Peyer's patch (tissue), 4 donors: ENCODE measurements at places on chromosomes 16 and 17. TPM values are rescaled to one million over a fixed set of nuclear protein-coding genes. Genes with fewer than 3 reads are reported as not detected.

- no peak for DNase-seq
Measured at GRCh38 chr17:70225276-70225675, 55.9 kb downstream of the KCNJ2 start.

DNA sequence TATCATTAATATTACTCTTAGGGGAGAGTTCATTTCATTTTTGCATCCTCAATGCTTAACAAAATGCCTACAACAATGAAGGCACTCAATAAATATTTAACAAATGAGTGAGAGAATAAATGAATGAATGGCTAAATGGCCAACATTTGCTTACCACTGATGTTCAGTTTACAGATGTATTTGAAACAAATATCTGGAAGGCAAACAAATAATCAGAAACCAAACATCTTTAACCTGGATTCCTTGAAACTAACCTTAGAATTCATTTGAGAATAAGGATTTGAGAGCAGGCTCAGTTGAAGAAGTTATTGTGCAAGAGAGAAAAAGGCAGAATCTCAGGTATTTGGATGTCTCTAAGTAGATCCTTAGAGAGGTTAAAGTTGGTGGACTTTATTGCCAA, 8.4 kb downstream of the NACA2 start:
- DNase-seq = no peak

The BCL6B gene
- 2.1 TPM for total RNA-seq

The MYO1C gene
- 144 TPM for total RNA-seq

The WIPF2 gene
- total RNA-seq = 22.1 TPM
